A172 (cell line): ENCODE measurements at places on chromosomes 1 and 21. TPM values are rescaled to one million over a fixed set of nuclear protein-coding genes. Genes with fewer than 3 reads are reported as not detected.

GRCh38 chr21:14405225-14405624 is 22.3 kb upstream of the HSPA13 start:
- no peak for DNase-seq

BNIPL gene
- 0.38 and 0.86 TPM in 2 replicates for total RNA-seq

RER1 gene
- total RNA-seq, result 57.3 and 62.5 TPM in 2 replicates

DNA sequence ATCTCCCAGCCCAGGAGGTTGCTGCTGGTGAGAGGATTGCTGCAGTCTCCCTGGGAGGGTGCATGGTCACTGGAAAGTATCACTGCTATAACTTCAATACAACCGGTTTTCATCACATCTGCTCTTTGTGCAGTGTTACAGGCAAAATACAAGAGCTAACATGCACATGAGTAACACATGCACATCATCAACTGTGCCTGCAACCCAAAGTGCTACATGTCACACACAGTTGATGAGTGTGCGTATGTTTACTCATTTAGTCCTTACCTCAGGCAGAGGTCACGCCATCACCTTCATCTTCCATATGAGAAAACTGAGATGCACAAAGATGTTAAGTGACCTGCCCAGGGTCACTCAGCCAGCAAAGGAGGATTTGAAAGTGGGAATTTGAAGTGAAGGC is 277.7 kb downstream of the FAM72C start:
- no peak for DNase-seq

DNA sequence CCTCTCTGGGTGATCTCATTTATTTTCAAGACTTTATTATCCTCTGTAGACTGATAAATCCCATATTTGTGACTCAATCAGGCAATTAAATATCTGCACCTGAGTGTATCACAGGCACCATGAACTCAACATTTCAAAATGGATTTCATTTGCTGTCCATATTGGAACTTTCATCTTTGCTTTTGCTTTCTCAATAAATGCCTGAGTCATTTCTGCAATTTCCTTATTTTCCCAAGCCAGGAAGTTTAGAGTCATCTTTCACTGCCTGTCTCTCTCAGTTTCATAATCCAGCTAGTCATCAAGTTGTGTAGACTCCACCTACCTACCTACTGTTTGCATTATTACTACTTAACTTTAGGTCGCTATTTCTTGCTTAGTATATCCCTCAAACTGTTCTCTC is 540.9 kb downstream of the LMO4 start:
- DNase-seq, result peak; percentile 35

DNA sequence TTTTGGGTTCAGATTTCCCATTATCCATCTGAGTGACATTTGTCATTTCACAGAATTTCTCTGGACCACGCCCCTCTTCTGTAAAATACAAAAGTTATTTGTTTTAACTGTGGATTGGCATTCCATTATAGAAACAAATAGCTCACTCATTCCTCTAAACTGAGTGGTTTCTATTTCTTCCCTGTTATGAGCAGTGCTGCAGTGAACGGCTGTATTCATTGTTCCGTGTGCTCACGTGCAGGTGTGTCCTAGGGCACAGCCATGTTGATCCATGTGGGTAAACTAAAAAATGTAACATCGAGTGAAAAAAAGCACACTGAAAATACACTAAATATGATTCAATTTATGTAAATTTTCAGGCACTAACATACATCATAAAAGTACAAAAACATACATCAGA is 27.0 kb upstream of the IL12RB2 start:
- no peak for DNase-seq

DNA sequence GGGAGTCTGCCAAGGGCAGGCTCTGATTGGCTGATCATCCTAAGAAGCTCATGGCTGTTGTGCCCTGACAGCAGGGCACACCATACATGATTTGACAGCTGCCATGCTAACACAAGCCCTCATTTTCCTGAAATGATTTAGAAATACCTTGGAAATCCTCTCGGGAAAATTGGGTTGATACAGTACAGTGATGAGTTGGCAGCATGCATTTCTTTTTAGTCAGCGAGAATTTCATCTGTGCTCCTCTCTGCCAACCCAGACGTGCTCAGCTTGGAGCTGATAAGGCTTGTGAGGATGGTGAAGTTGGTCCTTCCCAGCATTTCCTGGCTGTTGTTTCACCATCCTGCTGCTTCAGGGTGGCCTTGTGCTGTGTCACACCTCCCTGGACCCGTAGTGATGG is 22.6 kb upstream of the KCNQ4 start:
- DNase-seq, result peak; percentile 20

- no peak for DNase-seq
These were observed 69.7 kb upstream of the ZC3H12A start for GRCh38 chr1:37404711-37405110.

LENEP gene
- not detected in 2 replicates for total RNA-seq

- DNase-seq, result no peak
These were observed at the start of gene ARTN for GRCh38 chr1:43933386-43934100. Gene ARTN, plus strand, starts transcription at chr1:43933801. Its CDS starts 1,856 bp downstream, at chr1:43935657.

DNA sequence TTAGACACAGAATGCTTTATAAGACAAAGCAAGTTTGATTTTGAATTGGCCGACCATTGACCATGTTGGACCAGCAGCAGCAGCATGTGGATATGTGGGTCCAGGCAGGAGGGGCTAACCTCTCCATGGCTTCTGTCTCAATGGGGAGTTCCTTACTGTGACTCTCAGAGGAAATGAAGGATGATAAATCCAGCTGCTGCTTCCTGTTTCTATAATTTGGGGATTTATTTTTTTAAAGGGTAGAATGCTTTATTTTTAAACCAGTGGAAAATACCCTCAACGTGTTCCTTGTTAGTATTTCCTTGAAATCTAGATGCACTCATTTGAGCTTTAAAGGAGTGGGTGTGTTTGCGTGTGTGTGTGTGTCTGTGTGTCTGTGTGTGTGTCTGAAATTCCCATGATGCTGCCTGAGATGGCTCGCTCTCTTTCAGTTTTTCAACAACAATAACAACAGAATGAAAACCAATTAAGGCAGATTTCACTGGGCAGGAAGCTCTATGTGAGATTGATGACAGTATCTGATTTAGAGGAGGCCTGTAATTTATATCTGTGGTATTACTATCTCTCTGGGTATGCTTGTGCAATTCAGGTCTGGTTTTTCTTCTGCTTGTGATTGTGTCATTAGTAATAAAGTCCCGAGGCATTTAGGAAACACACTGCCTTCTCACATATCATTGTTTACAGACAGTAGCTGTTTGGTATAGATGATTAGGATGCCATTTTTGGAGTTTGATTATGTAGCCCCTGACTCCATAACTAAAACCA is 86.1 kb upstream of the ZNF326 start:
- DNase-seq, result peak; percentile 56

DNA sequence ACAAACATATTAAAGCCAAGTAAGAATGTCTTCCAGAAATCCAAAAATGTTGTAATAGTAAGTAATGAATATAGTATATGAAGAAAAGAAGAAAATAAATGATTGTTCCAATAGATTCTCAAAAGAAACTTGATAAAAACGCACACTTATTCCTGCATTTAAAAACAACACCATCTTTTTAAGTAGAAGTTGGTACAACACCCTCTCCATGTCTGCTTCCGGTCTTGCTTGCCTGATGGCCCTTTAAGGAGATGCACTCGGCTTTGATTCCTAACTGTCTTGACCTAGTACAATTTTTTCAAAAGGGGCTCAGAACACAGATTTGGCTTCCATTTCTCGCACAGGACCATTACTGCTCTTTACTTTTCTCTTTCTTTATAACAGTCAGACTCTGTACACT is 9.0 kb downstream of the CLCA1 start:
- no peak for DNase-seq

PAQR6 gene
- total RNA-seq, result 2.0 and 3.1 TPM in 2 replicates

GRCh38 chr1:42046761-42047507 is 106.3 kb upstream of the GUCA2B start:
- DNase-seq, result no peak

- no peak for DNase-seq
These were observed 230.8 kb downstream of the PAPPA2 start for GRCh38 chr1:176693697-176694329.

- no peak for DNase-seq
These were observed 39.6 kb downstream of the CAMTA1 start for GRCh38 chr1:6824665-6825368.

DNA sequence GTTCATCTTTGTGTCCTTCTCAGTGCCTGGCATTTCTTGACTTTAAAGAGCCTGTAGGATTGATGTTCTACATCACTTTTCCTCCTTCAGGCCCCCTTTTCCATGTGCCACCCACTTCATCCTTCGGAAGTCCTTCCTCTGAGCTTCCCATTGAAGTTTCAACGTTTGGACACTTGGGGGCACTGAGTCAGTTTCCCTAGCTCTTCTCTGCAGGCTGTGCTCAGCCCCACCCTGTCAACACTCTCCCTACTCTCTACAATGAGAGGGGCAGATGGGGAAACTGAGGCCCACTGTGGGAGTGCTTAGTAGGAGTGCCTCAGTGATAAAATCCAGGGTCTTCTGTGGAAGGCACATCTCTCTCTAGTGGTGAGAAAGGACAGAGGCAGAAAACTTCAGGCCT is 11.9 kb downstream of the KCNJ10 start:
- DNase-seq, result no peak

DNA sequence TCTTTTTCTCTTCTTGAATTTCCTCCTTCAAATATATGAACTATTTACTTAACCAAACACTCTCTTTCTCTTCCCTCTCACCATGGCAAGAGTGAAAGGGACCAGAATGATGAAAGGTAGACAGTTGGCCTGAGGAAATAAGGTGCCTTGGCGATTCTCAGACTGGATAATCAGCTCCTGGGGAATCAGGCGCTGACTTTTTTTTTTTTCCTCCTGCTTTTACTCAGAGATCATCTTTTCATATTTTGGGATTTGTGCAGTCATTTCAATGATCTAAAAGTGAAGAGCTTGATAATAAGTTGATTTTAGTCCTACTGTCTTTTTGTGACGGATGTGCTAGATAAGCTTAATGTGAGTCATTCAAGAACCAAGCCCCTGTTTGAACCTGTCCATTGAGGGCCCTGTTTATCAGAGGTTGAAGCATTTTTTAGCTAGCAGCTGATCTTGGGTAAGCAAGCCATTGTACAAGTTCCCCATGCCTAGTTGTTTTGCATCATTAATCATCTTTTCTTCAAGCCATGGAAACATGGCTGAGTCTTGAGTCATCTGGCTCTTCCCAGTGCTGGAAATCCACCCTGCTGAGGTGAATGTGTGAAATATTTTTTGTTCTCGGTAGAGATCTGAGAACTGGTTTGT is 40.8 kb downstream of the ITSN1 start:
- peak; percentile 99 for DNase-seq

GRCh38 chr21:34073749-34074282 is 438 bp downstream of the MRPS6 start:
- DNase-seq, result no peak

ASPM gene
- 77.6 and 80.0 TPM in 2 replicates for total RNA-seq

FBXO2 gene
- 1.3 and 1.9 TPM in 2 replicates for total RNA-seq

DNA sequence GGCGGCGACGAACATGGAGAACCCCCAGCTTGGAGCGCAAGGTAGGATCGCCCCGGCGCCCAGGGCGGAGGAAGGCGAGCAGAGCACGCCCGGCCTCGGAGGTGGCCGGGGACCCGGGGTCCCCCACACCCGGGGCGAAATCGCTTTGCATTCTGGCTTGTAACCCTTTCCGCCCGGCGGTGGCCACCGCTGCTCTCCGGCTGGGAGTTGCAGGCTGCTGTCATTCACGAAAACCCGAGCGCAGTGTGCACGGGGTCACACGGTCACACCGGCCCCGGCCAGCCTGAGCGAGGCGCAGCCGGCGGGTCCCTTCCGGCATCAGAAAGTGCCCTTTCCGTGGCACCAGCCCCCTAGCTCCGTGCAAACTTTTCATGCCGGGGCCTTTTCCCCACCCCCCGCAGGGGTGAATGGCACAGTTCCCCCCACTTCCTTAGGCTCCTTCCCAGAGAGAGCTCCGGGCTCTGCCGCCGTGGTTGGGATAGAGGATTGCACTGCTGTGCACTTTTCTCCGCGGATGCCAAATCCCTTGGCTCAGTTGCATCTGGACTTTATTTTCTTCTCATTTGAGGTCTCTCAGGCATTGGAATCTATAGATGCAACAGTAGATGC is 802 bp downstream of the KAZN start:
- DNase-seq, result no peak

- DNase-seq, result no peak
These were observed 5.0 kb downstream of the NDUFS2 start for GRCh38 chr1:161207173-161207572.
